ENCODE measurements at places on chromosomes 5 and 9.

DNA sequence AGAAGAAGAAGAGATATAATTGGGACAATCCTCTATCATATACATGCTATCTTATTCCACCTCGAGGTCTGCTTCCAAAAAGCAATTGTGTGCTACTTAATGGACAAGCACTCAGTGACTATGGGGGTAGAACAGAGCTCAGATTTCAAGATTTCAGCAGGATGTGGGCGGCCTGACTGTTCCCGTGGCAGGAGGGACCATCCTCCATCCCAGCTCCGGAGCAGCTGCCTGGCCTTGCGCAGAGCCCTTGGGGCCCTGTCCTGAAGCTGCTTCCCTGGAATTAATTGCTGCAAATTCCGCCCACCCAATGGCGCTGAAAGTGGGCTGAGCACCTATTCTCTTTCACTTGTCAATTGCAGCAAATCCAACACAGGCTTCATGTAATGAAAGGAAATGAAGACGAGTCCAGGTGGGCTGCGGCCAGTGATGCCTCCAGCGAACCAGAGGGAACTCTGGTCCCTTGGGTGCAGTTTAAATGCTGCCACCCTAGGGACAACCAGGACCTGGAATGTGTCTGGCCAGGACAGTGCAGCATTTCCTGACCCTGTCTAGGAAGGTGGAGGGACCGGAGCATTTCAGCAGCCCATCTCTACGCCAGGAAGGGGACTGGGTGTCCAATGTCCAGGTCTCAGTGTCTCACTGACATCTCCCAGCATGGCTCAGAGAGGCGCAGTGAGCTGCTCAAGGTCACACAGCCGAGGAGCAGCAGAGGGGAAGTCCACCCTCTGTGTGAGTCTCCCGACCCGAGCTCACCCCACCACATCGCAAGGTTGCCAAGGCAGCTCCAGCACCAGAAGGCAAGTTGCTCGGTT, 50.5 kb upstream of the FCN1 start:
- no peak for DNase-seq

GRCh38 chr5:5951953-5952352, 426.4 kb downstream of the MED10 start:
- DNase-seq, result no peak

DNA sequence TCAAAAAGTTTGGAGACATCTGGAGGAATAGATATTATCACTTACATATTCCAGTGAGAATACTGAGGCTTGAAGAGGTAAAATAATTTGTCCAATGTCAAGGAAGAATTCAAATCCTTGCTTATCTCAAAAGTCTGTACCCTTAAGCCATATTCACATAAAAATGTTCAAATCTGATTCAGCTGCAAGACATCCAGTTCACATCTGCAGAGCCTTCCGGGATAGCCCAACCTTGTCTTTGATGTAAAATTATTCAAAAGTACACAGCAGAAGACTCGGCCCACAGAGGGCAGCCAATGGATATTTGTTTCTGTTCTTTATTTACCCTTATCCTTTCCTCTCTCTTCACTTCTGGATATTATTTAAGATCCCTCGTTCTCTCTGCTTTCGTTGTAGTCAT, 1183.8 kb upstream of the WWC1 start:
- DNase-seq, result no peak

- DNase-seq, result no peak
Observed at GRCh38 chr5:31678180-31678579, 39.2 kb downstream of the PDZD2 start.

DNA sequence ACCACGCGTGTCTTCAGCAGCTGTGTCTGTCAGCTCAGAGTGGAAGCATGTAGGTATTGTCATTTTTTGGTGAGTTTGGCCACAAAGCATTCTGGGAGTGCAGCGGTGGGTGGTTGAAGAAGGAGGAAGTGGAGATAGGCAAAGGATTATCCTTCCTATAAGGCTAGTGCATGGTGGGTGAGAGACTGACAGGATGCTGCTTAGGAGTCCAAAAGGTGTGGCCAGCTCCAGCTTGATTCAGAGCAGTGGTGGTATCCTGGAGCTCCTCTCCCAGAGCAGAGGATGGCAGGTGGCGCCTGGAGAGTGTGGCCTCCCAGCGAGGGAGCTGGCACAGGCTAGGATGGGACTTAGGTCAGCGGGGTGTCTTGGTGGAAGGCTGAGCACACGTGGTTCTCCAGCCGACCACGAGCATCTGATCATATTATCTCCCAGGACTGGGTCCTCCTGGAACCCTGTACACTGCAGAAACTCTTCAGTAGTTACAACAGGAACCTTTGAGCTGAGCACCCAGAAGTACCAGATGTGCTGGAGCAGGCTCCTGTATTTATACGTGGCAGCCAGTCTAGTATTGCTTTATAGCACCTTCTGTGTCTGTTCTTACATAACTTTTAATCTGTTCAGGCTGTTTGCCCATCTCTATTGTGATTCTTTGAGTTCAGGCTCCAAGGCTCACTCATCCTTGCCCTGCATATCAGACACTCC, 29.6 kb downstream of the MAML1 start:
- no peak for DNase-seq

DNA sequence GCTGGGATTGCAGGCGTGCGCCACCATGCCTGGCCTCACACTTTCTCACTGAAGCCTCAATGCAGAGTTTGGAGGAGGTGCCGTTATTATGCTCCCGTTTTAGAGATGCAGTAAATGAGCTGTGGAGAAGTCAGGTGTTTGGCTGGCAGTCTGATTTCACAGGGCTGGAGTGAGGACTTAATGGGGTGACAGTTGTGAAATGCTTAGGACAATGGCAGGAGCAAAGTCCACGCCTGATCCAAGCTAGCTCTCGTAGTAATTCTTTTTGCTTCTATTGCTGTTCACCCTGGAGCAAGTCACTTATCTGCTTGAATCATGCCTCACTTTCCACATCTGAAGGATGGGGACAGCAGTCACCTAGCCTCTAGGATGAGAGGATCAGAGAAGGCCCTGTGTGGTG, 21.8 kb downstream of the UNC5A start:
- DNase-seq, result no peak

DNA sequence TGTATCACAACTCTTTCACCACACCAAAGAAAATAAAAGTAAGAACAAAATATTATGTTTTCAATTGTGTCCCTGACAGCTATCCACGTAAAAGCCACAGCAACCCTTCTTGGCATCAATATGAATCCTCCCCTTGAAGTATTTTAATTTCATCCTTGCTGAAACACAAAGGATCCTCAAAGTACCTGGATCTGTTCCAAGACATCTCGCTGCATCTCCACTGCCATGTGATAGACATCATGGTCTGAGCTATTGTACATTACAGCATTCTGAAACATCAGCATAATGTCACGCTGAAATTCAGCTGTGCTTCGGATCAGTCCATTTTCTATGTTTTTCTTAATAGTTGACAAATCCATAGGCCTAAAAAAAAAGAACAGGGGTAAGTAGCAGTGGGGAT, 17.7 kb downstream of the BRD8 start:
- DNase-seq, result no peak

DNA sequence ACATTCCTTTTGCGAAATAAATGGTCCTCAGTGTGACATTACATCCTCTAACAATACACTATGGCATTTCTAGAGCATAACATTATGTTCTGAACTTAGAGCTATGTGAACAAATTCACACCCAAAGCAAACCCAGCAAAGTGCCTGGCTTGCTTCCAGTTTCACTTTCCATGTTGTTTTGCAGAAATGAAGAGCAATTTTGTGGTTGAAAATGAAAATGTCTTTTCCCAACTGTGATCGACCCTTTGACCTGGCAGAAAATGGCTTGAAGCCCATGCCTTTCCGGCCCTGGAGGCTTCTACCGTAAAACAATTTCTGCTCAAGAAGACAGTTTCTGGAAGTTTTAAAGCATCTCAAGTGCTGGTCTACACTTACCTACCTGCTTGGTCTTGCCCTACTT, 344.7 kb upstream of the RGMB start:
- no peak for DNase-seq

- no peak for DNase-seq
Observed at GRCh38 chr5:62964428-62964827, 385.8 kb downstream of the LRRC70 start.

- DNase-seq, result no peak
Observed at GRCh38 chr9:129667850-129668249, 2.4 kb downstream of the PRRX2 start.

DNA sequence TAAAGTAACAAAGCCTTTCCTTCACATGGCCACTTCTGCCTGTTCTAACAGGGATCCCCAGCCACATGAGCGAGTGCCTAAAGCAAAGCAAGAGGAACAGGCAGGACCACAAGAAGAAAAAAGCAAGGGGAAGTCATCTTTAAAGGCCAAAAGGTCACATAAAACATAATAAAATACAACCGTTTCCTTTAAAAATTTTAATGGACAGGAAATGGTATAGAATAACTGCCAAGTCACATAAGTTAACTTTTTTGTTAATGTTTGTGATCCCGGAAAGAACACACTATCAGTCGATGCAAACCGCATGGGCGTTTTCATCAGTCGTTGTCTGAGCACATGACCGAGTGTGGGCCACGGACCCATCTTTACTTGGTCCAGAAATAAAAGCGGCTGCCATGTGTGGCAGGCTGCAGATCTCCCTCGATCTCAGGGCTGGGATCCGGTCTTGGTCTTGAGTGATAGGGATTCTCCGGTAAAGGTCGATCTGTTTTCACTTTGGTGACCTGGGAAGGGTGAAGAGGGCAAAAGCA, 15.6 kb downstream of the NDUFA8 start:
- DNase-seq, result no peak

- DNase-seq, result no peak
Observed at GRCh38 chr9:131992906-131993657, 86.6 kb downstream of the MED27 start.

DNA sequence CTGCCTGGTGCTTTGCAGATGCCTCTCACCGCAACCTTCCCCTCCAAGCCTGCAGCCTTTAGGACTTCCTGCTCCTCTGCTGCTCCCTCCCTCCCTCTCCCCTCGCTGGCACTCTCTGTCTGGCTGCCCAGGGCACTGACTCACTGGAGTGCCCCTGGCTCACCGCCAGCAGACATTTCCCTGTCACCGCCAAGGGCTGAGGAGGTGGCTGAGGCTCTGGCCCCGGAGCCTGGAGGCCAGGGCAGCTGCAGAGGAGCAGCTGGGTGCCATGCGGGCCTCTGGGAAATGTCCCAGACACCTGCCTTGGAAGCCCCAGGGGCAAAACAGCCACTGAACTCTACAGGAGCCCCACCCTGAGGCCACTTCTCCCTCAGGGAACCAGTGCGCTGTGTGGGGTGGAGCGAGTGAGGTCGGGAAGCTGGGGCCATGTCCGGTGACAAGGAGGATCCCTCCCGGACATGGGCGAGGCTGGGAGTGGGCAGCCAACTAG, 53.4 kb downstream of the TENT4A start:
- no peak for DNase-seq

DNA sequence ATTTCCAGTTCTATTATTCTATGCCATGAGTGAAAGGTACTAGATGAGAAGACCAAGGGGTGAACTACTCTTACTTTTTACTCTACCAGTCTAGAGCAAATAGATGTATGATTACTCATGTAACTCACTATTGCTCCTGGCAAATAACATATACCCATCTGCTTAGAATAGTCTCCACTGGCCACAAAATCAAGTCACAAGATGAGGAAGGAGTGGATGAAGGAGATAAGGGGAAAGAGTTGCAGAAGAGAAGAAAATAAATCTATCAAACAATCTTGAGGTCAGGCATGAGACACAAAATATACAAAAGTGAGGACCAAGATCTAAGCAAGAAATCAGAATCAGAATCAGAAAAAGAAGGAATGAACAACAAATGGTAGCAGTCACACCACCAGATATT, 13.7 kb upstream of the NR4A3 start:
- DNase-seq, result no peak

GRCh38 chr9:12439267-12439666, 253.9 kb upstream of the TYRP1 start:
- DNase-seq, result no peak

DNA sequence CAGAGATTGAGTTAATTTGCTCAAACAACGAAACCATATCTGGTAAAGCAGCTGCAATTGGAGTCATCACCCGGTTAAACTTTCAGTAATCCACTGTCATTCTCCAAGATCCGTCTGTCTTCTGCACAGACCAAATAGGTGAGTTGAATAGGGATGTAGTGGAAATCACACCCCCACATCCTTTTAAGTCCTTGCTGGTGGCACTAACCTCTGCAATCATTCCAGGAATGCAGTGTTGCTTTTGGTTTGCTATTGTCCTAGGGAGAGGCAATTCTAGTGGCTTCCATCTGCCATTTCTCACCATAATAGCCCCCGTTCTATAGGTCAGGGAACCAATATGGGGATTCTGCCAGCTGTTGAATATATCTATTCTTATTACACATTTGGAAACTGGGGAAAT, 14.6 kb upstream of the BTF3 start:
- DNase-seq, result no peak

DNA sequence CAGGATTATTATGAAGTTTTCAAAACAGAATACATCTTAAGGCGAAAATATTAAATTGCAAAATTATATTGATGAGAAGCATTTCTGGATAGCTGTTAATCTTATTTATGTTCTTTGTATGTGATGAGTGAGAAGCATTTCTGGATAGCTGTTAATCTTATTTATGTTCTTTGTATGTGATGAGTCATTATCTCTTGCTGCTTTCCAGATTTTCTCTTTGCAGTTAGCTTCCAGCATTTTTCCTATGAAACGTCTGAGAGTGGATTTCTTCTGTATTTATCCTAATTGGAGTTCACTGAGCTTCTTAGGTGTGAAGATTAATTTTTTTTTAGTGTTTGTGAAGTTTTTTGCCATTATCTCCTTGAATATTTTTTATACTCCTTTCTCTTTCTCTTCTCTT, 8.2 kb downstream of the TMEM232 start:
- DNase-seq, result no peak

DNA sequence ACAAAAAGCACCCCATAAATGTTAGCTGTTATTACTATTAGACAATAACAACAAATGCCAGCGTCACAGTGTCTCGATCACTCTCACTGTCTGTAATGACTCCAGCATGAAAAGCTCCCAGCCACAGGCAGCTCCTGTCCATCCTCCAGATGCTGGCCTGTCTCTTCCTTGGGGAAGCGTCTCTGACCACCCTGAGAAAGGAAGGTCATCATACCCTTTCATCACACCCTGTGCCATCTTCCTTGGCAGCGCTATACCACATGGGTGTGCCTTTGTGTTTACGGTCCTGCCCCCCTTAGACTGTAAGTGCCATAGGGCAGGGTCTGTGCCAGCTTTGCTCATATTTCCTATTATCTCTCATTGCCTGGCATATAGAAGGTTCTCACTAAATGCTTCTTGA, 90.6 kb downstream of the PRRT1B start:
- DNase-seq, result no peak

- no peak for DNase-seq
Observed at GRCh38 chr5:158390577-158390976, 531.6 kb upstream of the CLINT1 start.

DNA sequence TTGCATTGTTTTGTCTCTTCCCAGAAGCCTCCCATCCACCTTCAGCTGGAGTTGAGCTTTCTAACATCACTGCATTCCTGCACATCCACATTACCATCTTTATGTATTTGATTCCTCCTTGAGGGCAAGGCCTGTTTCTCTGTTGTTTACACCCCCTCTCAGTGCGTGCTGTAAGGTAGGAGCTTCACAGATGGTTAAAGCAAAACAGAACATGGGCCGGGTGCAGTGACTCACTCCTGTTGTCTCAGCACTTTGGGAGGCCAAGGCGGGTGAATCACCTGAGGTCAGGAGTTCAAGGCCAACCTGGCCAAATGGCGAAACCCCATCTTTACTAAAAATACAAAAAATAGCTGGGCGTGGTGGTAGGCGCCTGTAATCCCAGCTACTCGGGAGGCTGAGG, 110.9 kb downstream of the KCNIP1 start:
- DNase-seq, result no peak

Measured in D721Med (cell line).